ENCODE measurements at places on chromosomes 5 and 9.

- no peak for DNase-seq
Measured at GRCh38 chr9:124596172-124596839, 89.1 kb upstream of the NR5A1 start.

DNA sequence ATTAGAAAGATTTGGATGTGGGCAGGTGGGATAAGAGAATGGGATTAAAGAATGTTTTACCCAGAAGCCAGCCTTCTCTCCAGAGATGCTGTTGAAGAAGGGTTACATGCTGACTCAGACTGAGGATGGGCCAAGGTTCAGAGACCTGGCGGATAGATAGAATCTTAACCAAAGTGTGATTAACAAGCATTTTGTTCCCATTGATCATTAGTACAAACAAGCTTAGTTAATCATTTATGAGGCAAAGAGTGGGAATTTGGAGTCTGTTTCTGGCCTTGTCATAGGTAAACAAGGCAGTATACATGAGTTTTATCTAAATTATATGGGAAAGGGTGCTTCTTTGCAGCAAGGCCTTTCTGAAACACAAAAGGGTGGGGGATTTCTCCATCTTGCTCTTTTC, 20.8 kb upstream of the DTWD2 start:
- no peak for DNase-seq

- no peak for DNase-seq
Measured at GRCh38 chr5:77853353-77853907, 77.3 kb upstream of the TBCA start.

DNA sequence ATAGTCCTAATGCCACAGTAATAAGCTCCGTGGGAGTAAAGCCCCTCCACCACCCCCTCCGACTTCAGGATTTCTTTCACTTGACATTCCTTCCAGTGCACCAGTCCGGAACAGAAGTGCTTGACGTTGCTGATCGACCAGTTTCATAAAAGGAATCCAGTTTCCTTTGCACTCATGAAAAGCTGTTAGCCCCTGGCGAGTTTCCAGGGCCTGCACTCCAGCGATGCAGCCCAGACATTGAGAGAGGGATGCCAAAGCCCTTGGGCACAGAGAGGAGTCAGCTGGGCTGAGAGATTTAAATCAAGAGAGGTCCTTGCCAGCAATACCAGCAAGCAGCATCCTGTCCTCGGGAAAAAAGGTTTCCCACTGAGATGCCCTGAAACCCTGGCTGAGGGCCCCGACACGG, 170.1 kb downstream of the GABBR2 start:
- DNase-seq: peak; percentile 64

DNA sequence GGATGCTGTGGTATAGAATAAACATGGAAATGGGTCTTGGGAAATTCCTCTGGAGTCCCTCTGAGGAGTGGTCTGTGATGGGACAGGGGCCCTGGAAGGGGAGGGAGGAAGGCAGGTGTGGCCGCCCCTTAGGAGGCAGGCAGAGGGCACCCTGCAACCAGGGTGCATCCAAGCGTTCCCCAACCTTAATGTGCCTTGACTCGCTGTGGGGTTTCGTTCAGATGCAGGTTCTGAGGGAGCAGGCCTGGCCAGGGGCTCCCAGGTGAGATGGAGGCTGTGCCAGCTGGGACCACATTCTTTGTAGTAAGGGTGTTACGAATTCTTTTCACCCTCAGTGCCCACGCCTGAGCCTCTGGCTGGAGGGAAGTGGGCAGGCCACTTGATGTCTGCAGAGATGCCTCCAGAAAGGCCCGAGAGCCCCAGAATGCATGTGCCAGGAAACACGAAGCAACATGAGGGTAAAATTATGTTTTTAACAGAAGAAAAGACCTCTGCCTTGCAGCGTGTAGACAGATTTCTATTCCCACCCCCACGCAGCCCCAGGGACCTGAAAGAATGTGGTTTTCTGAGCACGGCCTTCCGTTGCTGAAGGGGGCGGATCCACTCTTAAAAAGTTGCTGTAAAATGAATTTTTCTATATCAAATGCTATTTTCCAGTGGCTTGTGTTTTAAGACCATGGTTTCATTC, 150.4 kb upstream of the IER5L start:
- no peak for DNase-seq

DNA sequence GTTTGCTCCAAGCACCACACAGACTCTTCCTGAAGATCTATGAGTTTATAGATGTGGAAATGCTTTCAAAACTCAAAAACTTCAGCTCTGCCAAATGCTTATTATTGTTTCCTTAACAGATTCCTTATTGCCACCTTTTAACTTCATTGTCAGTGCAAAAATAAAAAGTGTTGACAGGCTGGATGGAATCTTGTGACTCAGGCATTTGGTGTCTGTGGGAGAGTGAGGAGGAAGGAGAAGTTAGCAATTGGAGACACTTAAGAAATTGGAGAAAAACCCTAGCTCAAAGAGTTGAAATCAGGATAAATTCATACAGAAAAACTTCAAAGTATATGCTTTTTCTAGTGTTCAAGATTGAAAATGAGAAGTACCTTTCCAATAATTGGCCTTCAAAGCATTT, 140.6 kb upstream of the PUM3 start:
- DNase-seq: no peak

- no peak for DNase-seq
Measured at GRCh38 chr5:163033656-163034055, 403.7 kb upstream of the CCNG1 start.

- no peak for DNase-seq
Measured at GRCh38 chr9:119094086-119094485, 275.1 kb downstream of the BRINP1 start.
